ENCODE measurements at places on chromosomes 1 and 21.

- H3K27ac ChIP-seq, result no peak overlapping the region
- H3K27me3 ChIP-seq, result peaks cover 80% of the 10 kb centered on the region
- no peak overlapping the region for H3K4me3 ChIP-seq
- no peaks in the 10 kb centered on the region for H3K4me1 ChIP-seq
- no peaks in the 10 kb centered on the region for H3K36me3 ChIP-seq
Observed at GRCh38 chr21:41939391-41939790, 14.4 kb downstream of the C2CD2 start.

DNA sequence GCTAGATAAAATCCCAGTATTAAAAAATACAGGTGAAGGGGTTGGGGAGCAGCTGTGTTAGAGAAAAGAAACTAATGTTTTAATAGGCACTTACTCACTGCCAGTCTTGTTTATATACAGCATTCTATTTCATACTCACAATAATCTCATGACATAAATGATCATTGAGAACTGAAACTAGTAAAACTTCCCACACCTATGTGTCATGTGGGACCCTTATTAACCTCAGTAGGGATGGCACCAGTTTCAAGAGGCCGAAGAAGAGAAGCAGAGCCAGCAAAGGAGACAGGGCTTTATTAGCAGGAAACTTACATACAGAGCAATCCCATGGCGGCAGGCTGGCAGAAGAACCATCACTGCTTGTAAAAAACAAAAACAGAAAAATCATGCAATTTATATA, 48.8 kb upstream of the KCNH1 start:
- H3K4me3 ChIP-seq, result no peak overlapping the region
- no peak overlapping the region for H3K27ac ChIP-seq
- no peaks in the 10 kb centered on the region for H3K4me1 ChIP-seq
- peaks cover 10% of the 10 kb centered on the region for H3K27me3 ChIP-seq

DNA sequence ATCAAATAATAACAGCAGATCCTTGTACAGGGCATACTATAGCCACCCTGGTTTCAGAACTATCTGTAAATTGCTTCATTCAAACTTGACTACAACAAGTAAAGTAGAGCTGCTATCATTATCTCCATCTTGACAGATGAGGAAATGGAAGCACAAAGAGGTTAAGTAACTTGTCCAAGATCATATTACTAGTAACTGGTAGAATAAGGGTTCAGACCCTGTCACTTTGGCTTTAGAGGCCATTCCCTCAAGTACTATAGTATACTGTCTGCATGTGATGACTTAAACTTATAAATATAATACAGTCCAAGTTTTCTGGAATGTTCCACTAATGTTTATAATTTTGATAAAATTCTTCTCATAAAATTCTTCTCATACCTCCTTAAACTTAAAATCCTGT, 24.8 kb downstream of the PGM1 start:
- H3K4me3 ChIP-seq, result no peak overlapping the region
- no peak overlapping the region for H3K27ac ChIP-seq
- peaks cover 10% of the 10 kb centered on the region for H3K4me1 ChIP-seq
- H3K27me3 ChIP-seq, result no peaks in the 10 kb centered on the region
- H3K36me3 ChIP-seq, result peaks cover 1% of the 10 kb centered on the region
- no peak for DNase-seq

DNA sequence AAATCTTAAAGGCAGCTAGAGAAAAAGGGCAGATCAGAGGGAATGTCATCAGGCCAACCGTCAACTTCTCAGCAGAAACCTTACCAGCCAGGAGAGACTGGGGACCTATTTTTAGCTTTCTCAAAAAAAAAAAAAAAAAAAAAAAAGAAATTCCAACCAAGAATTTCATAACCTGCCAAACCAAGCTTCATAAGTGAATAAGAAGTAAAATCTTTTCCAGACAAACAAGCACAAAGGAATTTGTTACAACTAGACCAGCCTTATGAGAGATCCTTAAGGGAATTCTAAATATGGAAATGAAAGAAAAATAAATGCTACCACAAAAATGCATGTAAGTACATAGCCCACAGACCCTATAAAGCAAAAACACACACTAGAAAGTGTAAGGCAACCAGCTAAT, 267.7 kb downstream of the AKT3 start:
- DNase-seq, result no peak
- H3K27ac ChIP-seq, result no peak overlapping the region
- no peaks in the 10 kb centered on the region for H3K27me3 ChIP-seq
- H3K36me3 ChIP-seq, result peaks cover 9% of the 10 kb centered on the region
- peaks cover 14% of the 10 kb centered on the region for H3K4me1 ChIP-seq

DNA sequence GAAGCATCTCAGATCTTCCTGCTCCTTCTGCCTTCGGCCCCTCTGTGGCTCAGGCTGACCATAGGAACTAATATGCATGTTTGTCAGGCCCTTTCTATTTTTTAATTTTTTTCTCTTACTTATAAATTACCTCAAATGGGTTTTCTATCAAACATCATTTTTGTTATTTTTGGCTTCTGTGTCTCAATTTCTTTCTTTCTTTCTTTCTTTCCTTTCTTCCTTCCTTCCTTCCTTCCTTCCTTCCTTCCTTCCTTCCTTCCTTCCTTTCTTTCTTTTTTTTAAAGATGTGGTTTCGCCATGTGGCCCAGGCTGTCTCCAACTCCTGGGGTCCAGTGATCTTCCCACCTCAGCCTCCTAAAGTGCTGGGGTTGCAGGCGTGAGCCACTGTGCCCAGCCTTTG, 36.2 kb upstream of the TLR5 start:
- peaks cover 56% of the 10 kb centered on the region for H3K27me3 ChIP-seq
- DNase-seq, result no peak
- peak overlapping the region; percentile 67 for H3K27ac ChIP-seq
- H3K36me3 ChIP-seq, result peaks cover 3% of the 10 kb centered on the region
- peaks cover 11% of the 10 kb centered on the region for H3K4me1 ChIP-seq

DNA sequence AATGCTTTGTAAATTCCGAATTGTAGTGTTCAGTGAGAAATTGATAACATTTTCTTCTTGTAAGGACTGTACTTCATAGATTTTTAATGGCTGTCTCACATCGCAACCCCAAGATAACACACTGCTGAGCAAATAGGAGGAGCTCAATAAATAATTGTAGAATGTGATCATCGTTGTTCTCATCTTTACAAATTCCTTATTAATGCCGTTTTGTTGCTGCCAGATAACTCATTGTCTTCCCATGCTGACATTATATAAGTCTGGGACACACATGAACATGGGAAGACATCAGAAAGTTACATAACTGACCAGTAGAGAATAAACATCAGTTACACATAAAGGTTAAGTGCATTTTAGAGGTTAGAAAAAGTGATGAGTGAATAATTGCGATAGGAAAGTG, 46.4 kb upstream of the TSPAN2 start:
- H3K27ac ChIP-seq, result no peak overlapping the region
- no peak for DNase-seq
- H3K4me3 ChIP-seq, result no peak overlapping the region
- H3K36me3 ChIP-seq, result peaks cover 1% of the 10 kb centered on the region
- peaks cover 35% of the 10 kb centered on the region for H3K27me3 ChIP-seq

GRCh38 chr1:220113136-220113695, 19.3 kb downstream of the IARS2 start:
- peak overlapping the region; percentile 26 for H3K4me3 ChIP-seq
- peaks cover 10% of the 10 kb centered on the region for H3K4me1 ChIP-seq
- H3K27ac ChIP-seq, result peak overlapping the region; percentile 63
- no peaks in the 10 kb centered on the region for H3K27me3 ChIP-seq
- DNase-seq, result no peak

GRCh38 chr1:43446388-43446740, 7.4 kb downstream of the HYI start:
- H3K4me3 ChIP-seq, result no peak overlapping the region
- H3K27me3 ChIP-seq, result no peaks in the 10 kb centered on the region
- H3K36me3 ChIP-seq, result peaks cover 21% of the 10 kb centered on the region
- no peak for DNase-seq

DNA sequence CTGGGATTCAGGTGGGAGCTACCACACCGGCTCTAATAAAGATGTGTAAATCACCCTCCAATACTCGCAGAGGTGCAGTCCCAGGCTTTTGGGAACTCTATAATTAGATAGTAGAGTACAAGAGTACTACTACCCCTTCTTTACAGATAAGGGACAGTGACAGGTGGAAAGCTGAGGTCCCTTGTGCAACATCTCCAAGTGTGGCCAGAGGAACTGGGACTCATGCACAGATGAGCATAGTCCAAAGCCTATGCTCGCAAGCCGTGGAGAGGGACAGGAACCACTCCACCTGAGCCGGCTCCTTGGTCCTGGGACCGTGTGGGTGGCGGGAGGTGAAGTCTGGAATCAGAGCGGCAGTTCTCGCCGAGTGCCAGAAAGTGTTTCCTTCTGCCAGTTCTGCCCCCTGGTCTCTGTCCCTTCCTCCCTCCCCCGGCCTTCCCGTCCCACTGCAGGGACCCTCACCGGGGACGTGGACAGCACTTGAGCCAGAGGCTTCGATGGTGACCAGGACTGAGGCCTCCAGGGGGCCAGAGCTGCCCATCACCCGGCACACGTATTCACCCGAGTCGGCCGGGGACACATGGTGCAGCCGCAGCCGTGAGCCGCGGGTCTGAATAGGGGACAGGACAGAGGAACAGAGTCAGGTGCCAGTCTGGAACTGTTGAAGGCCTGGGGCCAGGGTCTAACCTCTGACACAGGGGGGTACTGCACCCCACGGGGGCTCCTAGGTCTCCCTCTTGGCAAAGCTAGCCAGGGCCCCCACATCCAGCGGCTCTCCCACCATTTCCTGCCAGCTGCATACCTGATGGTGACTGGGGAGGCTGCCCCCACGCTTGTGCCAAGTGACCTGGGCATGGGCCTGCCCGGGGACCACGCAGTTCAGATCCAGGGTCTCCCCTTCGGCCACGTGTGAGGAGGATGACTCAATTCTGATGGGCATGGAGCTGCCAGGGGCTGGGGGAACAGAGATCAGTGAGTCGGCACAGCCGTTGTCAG, 33.9 kb downstream of the LDLRAD2 start:
- no peak overlapping the region for H3K4me3 ChIP-seq
- no peak for DNase-seq
- no peaks in the 10 kb centered on the region for H3K4me1 ChIP-seq
- no peaks in the 10 kb centered on the region for H3K27me3 ChIP-seq
- no peak overlapping the region for H3K27ac ChIP-seq

GRCh38 chr21:44436958-44437357, 18.4 kb upstream of the LRRC3 start:
- H3K4me3 ChIP-seq, result no peak overlapping the region
- no peak for DNase-seq
- no peaks in the 10 kb centered on the region for H3K27me3 ChIP-seq
- no peaks in the 10 kb centered on the region for H3K36me3 ChIP-seq

DNA sequence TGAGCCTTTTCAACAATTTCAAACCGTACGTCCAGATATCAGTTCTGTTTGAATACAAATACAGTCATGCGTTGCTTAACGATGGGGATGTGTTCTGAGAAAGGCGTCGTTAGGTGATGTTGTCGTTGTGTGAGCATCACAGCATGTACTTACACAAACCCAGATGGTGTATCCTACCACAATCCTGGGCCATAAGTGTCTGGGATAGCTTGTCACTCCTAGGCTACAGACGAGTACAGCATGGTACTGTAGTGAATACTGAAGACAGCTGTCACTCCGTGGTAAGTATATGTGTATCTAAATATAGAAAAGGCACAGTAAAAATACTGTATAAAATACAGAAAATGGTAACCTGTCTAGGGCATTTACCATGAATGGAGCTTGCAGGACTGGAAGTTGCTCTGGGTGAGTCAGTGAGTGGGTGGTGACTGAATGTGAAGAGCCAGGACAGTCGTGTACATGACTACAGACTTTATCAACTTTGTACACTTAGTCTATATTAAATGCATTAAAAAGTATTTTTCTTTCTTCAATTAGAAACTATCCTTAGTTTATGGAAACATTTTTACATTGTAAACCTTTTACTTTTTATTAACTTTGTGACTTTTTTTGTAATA, 10.5 kb upstream of the OR2W3 start:
- H3K27me3 ChIP-seq, result no peaks in the 10 kb centered on the region
- no peak overlapping the region for H3K27ac ChIP-seq
- no peak overlapping the region for H3K4me3 ChIP-seq
- DNase-seq, result no peak

DNA sequence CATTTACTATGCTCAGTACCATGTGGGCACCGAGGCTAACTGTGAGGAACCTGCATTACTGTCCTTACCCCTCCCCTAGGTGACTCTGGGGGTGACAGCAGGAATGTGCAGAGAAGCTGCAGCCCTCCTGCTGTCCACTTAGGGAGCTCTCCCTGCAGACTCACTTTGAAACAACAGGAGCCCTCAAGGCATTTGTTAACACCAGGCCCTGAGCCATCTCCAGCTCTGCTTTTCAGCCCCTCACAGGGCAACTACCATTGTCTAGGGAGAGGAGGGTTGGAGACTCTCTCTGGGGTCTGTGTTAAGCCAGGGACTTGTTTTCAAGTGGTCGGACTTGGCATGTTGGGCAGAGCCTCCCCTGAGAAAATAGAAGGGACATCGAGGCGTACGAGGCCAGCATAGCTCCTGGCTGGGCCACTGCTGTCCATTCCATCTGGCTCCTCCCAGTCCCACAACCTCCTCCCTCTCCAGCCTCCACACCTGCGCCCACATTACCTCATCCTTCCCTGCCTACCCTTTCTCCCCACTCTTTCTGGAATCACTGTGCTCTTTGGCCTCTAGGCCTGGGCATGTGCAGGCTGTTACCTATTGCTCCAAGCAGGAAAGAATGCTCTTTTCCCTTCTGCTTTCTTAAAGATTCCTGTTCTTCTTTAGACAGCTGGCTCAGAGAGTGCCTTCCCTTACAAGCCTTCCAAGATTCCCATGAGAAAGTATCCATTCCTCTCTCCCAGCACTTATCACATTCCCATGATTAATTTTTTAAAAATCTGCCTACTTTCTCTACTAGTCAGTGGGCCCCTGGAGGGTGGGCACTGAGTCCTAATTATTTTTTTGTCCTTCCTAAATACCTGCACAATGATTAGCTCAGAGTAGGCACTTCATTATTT, 102.7 kb upstream of the GCLM start:
- no peaks in the 10 kb centered on the region for H3K36me3 ChIP-seq
- no peak for DNase-seq

DNA sequence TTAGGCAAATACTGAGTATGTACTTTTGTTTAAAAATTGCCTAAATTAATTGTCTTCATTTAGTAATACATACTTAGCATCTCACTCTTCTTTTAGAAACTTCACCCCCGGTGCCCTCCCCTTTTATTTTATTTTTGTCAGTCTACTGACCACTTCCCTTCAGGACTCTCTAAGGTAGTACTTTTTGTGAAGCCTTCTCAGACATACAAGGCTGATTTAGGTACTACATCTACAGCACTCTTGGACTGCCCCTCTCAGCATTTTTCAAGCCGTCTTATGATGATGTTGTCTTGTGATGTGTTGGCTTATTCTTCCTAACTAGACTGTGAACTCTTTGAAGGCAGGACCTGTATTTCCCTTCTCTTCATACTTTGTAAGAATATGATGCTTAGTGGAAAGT, 24.7 kb downstream of the RPS6KC1 start:
- no peaks in the 10 kb centered on the region for H3K27me3 ChIP-seq
- H3K27ac ChIP-seq, result no peak overlapping the region
- no peak for DNase-seq
- H3K36me3 ChIP-seq, result peaks cover 13% of the 10 kb centered on the region

GRCh38 chr1:229118477-229119061, 152.3 kb upstream of the RAB4A start:
- peaks cover 3% of the 10 kb centered on the region for H3K36me3 ChIP-seq
- H3K27ac ChIP-seq, result no peak overlapping the region
- peaks cover 5% of the 10 kb centered on the region for H3K4me1 ChIP-seq
- DNase-seq, result no peak
